ENCODE measurements at places on chromosomes 7 and 10. TPM values are rescaled to one million over a fixed set of nuclear protein-coding genes. Genes with fewer than 3 reads are reported as not detected.

GRCh38 chr10:59245686-59246085 is 69.2 kb downstream of the PHYHIPL start:
- no peak for ATAC-seq

GRCh38 chr10:22685926-22686325 is 28.5 kb downstream of the PIP4K2A start:
- ATAC-seq = no peak

ECHDC3 gene
- total RNA-seq = 1.7 TPM

DNA sequence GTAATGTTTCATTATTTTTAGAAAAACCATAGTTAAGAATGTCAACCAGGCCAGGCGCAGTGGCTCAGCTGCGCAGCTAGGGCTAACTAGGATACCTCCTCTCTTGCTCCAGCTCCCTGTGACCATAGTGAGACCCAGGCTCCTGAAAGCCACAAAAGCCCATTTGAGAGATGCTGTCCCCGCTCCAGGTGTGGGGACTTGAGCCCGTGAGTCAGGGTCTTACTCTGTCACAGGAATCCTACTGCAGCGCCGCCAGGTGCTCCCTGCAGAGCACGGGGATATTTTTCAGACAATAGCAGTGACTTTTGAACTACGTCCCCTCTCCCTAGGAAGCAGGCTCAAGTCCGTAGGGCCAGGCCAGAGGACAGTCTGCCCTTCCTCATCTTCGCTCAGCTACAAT is 75.6 kb upstream of the NRBF2 start:
- no peak for ATAC-seq

GRCh38 chr10:87771871-87772500 is 46.0 kb downstream of the ATAD1 start:
- ATAC-seq = no peak

GRCh38 chr7:77917500-77918262 is 119.1 kb downstream of the PHTF2 start:
- no peak for ATAC-seq

DNA sequence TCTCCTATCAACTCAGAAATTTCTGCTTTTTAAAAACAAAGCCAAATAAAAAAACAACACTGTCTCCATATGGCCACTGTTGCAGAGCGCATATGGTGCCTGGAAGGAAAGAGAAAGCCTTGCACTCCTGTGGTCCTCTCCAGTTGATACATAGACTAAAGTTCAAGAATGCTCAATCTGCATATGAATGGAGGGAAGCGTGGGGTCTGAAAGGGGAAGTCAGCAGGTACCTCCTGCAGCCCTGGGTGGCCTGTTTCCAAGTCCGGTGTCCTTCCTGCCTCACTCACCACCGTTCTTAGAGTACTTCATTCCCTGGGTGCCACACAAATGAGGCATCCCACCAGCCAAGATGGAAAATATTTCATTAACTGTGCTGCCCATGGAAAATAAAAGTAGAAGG is 138.3 kb upstream of the PALS2 start:
- no peak for ATAC-seq

DNA sequence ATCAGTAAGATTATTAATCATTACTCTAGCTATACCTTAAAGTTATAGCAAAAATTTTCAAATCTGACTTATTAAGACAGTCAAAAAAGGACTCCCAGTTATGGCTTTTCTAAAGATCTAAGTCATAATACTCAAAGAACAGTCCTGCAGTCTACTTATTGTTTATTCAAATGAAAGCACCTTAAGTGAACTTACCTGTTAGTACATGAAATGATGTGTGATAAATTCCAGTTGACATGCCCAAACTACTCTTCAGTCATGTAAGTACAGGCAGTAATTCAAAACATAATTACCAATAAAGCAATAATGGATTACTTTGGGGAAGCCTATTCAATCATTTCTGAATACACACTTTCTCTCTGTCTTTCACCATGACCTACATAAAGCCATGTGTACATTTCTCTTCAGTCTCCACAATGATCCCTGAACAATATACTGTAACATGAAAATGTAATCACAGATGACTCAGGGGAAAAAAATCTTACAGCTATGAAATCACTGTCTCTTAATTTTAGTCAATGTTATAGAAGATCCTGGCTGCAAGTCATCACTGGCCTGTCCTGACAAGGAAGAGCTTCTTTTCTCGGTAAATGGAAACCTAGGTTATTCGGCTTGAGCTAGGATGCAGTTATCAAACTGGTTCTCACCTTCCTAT is 420.7 kb upstream of the LRRTM3 start:
- no peak for ATAC-seq

DNA sequence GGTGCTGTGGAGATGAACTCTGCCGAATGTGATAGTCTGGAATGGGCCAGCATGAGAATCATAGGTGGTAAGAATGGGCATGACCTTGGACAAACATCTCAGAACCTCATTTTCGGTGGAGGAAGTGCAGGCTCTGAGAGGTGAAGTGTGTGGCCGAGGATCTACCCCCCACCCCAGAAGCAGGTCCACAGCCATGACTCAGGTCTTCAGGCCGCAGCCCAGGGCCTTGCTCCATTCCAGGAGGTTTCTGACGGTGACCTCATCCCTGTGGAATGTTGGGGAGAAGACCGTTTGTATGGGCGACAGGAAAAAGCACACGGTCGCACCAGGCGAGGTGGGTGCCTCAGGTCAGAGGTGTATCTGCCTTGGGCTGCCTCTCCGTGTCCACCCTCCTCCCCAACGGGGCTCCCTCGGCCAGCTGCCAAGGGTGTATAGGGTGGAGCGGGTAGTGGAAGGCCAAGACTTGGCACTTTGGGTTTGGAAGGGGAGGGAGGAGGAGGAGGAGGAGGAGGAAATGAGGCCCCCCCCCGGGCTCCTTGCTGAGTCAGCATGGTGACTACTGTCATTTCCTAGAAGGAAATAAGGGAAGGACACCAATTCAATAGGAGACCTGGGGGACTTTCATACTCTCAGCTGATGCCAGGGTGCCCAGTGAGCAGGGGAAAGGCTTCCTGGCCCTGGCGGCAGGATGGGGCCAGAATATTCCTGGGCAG is 168.0 kb upstream of the RHEB start:
- ATAC-seq = peak; percentile 42

DNA sequence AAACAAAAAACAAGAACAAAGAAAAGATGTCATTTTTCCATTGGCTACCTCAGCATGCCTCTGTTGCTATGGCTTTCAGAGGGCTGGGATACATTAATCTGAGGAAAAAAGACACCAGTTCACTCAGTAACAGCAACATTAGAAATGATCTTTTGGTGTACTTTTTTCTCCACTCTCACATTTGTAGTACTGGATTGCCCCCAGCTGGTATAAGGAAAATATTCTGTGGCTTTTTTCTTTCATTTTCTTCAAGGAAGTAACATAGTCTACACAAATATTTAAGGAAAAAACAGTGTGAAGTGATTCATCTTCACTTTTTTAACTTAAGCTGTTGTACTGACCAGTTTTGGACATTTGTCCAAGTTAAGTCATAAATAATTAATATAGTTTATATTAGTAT is 482.3 kb downstream of the SORCS1 start:
- no peak for ATAC-seq

LRRC4 gene
- 7.2 TPM for total RNA-seq

DNA sequence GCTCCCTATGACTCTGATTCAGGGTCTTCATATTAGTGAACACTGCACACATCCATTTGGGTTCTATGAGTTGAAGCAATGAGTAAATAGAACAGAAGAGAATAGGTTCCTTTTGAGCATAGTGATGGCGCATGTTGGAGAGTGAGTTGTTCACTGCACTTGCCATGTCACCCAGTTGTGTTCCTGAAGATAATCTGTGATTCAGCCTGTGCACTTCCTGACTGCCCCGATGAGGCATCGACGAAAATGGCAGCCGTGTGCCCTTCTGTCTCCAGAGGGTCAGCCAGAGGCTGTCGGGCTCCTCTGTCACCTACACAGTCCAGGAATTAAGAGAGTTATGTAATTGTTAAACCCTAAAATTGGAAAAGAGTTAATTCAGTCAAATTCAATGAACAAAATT is 94.7 kb downstream of the GALNT11 start:
- no peak for ATAC-seq

PHYH gene
- 22.7 TPM for total RNA-seq

- no peak for ATAC-seq
Measured at GRCh38 chr7:152115021-152115718, 89.7 kb downstream of the GALNT11 start.

DNA sequence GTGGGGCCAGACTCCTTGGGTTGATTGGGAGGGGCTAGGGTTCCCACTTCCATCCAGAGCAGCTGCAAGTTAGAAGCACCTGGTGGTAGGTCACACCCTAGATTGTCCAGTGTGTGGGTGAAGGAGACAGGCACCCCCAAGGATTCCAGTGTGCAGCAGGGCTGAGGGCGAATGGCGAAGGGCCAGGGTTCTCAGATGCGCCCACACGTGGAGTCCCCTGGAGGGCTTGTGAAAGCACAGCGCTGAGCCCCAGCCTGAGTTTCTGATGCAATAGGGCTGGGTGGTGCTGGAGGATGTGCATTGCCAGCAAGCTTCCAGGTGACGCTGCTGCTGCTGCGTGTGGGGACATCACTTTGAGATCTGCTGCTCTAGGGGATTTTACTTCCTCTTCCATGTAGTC is 25.4 kb downstream of the TBATA start:
- no peak for ATAC-seq
